Left renal pelvis (tissue), 4 donors: ENCODE measurements at places on chromosomes 7 and 10. TPM values are rescaled to one million over a fixed set of nuclear protein-coding genes. Genes with fewer than 3 reads are reported as not detected.

DNA sequence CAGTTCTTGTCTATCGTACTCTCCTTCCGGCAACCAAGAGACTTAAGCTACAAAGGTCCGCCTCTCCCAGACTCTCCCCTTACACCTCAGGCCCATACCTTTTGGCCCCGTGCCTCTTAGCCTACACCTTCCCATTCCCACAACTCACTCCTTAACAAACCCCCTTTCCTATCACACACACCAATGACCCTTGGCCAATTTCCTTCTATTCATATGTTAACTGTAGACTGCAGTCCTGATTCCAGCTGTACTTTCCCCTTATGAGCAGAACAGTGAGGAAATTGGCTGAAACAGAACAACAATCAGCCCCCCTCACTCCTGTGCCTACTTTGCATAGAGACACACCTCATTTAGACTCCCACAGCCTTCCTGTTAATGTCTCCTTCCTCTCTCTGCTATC, 1.4 kb upstream of the TMEM139 start:
- DNase-seq: no peak

The SLC29A3 gene
- 9.9 TPM for polyA plus RNA-seq

The TSPAN12 gene
- polyA plus RNA-seq: 154 TPM

GRCh38 chr10:102185811-102186527, 33.8 kb downstream of the NOLC1 start:
- no peak for DNase-seq

The RBM20 gene
- polyA plus RNA-seq: 6.3 TPM

- no peak for DNase-seq
Observed at GRCh38 chr10:65940816-65941662, 984.8 kb upstream of the LRRTM3 start.

The TRUB1 gene
- polyA plus RNA-seq: 49.3 TPM

The KIF11 gene
- polyA plus RNA-seq: 35.4 TPM

The LRRC18 gene
- not detected for polyA plus RNA-seq

GRCh38 chr7:22275661-22276060, 81.3 kb downstream of the RAPGEF5 start:
- no peak for DNase-seq

- DNase-seq: no peak
Observed at GRCh38 chr10:114239994-114240345, 916 bp downstream of the VWA2 start.
